ENCODE measurements at places on chromosomes 3 and 15.

- no peak for DNase-seq
These were observed 129.9 kb downstream of the XXYLT1 start for GRCh38 chr3:195140816-195141793.

DNA sequence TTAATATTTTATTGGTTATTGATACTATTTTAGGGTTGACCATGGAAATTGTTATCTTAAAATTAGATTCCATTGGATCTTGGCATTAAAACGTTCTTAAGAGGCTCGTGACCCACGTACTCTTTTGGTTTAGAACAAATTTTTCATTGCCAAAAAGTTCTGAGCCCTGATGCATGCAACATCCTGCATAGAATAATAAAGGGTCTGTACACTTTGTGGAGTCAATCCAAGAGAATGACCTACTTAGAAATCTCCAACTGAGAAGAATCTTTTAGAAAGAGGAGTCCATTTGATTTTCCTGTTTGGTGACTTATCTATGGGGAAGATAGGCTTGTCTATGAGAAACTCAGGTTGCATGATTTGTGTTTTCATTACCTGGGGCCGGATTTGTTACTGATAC is 404.2 kb upstream of the RGMA start:
- DNase-seq: no peak

GRCh38 chr3:5191555-5192304 is 4.2 kb downstream of the EDEM1 start:
- DNase-seq: no peak

- DNase-seq: no peak
These were observed 18.4 kb upstream of the MITF start for GRCh38 chr3:69720824-69721223.

DNA sequence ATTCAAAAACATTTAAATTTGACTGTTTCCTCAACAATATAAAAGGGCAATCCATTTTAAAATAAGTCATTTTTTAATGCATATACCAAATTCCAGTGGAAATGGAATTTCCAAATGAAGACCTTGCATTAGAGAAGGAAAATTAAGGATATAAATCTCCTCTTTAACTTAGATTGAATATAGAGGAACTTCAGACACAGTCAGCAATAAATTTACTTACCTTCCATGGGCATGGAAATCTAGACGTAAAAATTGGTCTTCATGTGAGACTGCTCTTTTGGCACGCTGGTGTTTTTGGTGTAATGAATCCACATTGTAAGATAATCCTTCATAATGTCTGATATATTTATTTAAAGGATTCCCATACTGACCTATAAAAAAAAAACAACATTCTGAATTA is 32.1 kb downstream of the ADAM10 start:
- no peak for DNase-seq

GRCh38 chr15:58852347-58852746 is 81.1 kb downstream of the SLTM start:
- DNase-seq: no peak

DNA sequence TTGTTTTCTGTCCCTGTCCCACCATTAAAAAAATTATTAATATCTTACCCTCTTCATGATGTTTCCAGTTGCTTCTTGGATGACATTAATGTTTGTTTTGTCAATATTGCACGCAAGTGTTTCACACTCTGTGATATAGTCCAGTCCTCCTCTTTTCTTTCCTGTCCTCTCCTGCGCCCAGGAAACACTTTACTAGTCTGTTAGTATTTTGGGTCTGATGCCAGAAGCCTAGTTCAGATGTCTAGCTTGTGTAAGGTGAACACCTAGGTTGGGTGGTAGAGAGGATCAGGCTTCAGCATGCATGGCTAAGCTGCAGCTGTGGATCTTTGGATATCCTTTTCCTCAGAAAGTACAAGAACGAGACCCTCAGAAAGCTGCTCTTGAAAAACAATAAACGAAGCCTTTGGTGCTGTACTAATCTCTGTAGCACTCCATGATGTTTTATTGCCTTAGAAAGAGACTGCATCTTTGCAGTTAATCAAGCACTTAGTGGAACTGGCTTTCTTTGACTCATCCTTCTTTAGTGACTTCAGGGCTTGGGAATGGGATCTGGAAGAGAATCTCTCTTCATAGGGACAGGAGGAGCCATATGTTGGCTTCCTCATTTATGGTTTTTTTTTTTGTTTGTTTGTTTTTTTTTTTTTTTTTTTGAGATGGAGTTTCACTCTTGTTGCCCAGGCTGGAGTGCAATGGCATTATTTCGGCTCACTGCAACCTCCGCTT is 253.4 kb downstream of the LPP start:
- DNase-seq: peak; percentile 45

GRCh38 chr3:14460342-14461005 is 58.1 kb downstream of the SLC6A6 start:
- peak; percentile 91 for DNase-seq

GRCh38 chr3:94360987-94361386 is 298.1 kb downstream of the NSUN3 start:
- DNase-seq: peak; percentile 8

GRCh38 chr3:177598097-177598833 is 401.0 kb upstream of the TBL1XR1 start:
- no peak for DNase-seq

DNA sequence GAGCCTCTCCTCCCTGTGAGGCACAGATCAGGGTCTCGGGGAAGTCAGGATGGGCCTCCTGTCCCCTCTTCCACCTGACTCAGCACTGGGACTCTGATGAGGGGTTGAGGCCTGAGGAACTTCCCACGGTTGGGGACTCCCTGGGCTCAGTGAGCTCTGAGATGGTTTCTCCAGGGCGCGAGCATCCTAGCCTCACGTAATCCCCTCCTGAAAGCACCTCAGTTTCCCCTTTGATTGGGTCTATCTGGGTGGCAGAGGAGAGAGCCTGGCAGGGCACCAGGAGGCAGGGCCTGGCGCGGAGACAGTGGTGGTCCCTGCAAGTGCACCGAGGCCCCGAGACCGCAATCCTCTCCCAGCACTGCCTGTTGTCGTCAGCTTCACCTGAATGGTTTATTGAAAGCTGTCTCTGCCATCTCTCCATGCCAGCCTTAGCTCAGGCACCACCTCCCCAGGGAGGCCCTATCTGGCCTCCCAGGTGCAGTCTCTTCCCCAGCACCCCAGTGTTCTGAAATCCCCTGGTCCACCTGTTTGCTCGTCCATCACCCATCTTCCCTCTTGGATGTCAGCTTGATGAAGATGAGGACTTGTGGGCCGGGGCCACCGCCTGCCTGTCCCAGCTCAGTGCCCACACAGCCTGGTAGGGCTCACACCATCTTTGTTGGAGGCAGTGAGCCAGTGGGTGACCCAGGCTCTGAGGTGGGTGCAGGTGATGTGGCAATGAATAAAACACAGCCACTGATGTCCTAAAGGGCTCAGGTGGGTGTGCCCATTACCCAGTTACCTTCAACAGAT is 52.2 kb upstream of the PCSK6 start:
- no peak for DNase-seq

DNA sequence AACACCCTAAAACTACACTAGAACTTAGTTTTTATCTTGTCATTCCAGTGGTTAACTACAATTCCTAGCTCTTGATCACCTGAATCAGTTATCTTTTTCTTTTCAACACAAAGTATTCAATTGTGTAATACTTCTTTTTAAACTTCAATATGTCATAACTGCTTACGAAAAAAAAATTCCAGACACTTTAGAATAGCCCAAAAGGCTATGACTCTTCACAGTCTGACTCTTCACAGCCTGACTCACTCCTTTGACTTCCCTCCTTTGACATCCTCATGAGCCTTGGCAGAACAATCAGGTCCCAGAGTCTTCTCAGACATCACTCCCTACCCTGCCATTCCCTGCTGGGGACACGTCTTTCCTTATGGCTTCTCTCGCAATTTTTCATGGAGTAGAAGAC is 727.1 kb downstream of the ROBO1 start:
- peak; percentile 22 for DNase-seq

GRCh38 chr3:159128628-159129027 is 326.8 kb downstream of the MFSD1 start:
- peak; percentile 44 for DNase-seq

- no peak for DNase-seq
These were observed 19.4 kb upstream of the NFKBIZ start for GRCh38 chr3:101829874-101830273.

- DNase-seq: no peak
These were observed 23.8 kb upstream of the CORO2B start for GRCh38 chr15:68554721-68555678.

GRCh38 chr3:189820365-189820720 is 189.2 kb downstream of the TP63 start:
- DNase-seq: no peak

GRCh38 chr15:91380114-91380513 is 280.1 kb downstream of the SV2B start:
- no peak for DNase-seq

- no peak for DNase-seq
These were observed 36.3 kb upstream of the PSMD6 start for GRCh38 chr3:64059484-64060175.

DNA sequence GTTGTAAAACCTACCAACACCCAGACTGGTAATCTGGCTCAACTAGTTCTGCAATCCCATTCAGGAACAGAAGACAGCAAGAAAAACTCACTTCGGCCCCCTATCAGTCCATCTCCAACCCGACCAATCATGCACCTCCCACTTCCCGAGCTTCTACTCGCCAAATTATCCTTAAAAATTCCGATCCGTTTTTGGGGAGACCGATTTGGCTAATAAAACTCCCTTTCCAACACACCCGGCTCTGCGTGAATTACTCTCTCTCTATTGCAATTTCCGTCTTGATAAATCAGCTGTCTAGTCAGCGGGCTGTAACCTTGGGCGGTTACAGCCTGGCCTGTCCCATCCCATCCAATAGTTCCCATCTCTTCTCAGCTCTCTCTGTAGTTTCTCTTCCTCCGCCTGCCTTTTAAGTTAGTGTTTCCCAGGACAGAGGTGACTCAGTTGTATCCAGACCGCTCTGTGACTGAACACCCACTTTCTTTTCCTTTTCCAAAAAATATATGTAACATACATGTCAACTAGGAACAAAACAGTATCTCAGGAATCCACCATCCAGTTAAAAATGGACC is 780 bp upstream of the ACAD9 start:
- peak; percentile 78 for DNase-seq

DNA sequence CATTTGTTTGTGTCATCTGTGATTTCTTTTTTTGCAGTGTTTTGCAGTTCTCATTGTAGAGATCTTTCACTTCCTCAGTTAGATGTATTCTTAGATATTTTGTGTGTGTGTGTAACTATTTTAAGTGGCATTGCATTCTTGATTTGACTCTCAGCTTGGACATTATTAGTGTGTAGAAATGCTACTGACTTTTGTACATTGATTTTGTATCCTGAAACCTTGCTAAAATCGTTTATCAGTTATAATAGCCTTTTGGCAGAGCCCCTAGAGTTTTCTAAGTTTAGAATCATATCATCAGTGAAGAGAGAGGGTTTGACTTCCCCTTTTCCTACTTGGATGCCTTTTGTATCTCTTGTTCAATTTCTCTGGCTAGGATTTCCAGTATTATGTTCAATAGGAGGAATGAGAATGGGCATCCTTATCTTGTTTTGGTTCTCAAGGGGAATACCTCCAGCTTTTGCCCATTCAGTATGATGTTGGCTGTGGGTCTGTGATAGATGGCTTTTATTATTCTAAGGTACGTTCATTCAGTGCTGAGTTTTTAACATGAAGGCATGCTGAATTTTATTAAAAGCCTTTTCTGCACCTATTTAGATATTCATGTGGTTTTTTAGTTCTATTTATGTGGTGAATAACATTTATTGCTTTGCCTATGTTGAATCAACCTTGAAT is 211.7 kb downstream of the MBNL1 start:
- no peak for DNase-seq

DNA sequence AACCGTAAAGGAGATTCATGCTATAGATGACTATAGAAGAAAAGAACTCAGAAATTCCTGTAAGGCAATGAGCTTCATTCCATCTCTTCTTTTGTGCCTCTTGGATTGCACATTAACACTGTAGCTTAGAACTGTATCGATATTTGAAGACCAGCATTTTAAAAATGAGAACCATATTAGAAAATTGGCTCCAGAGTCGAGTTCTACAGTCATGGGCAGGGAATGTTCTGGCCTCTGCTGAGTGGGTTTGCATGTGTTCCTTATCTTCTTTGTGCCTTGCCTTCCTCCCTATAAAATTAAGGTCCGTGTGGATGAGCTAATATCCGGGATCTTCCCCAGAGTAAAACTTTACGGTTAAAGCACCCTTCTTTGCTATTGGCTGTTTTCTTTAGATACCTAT is 77.4 kb upstream of the PLCL2 start:
- DNase-seq: no peak

- DNase-seq: no peak
These were observed 371.6 kb upstream of the WNT5A start for GRCh38 chr3:55858727-55859126.

DNA sequence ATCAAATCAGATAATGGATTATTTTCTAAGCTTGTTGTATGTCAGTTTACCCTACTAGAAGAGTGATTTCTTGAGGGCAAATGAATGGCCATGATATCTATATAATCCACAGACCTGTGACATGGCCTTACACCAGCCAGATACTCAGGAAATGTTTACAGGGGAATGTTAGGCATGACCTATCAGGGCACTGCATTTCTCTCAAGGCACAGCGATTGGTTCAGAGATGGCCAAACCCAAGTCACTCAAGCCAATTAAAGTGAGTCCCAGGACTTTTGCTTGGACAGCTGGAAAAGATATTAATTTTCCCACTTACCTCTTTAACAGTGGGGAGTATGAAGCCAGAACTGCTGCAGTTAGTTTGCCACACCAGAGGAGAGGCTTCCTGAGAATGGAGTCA is 28.7 kb upstream of the GATA2 start:
- no peak for DNase-seq

DNA sequence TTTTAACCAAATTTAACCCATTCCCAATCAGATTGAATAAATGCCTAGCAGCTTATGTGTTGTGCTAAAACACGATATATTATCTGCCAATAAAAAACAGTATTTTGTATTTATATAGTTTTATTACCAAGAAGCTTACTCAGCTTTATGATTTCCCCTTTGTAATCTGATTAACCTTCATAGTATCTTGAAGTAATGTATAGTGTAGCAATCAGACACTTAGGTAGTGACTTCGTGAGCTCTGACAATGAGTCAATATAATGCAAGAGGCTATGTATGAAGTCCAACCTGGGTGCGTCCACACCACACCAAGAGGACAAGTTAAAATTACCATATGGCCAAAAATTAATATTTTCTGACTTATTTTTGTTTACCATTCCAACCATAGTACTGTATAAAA is 2.1 kb upstream of the CNBP start:
- no peak for DNase-seq

DNA sequence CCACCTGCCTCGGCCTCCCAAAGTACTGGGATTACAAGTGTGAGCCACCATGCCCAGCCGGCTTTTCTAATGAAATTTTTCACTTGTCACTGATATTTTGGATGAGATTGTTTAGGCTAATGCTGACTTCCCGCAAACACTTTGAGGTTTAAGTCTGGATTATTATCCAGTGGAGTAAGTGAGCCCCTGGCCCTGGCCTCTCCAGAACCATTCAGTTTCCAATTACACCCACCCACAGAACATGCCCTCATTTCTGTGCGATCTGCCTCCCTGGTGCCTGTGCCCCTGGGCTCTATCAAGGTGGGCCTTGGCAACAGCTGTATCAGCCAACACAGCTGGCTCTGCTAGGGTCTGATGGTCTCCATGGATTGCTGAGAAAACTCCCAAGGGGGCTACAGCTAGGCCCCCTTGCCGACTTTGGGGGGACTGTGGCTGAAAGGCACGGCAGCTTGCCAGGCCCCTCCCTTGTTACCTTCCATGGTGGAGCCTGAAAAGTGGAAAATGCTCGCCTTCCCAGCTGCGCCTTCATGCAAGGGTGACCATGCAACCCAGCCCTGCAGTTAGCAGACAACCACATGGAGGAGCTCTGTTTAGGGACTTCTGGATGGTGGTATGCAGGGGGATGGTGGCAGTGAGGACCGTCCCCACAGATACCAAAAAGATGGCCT is 288.9 kb downstream of the FAM43A start:
- DNase-seq: no peak

GRCh38 chr3:187629711-187630110 is 40.5 kb downstream of the SST start:
- DNase-seq: no peak

Data from kidney tubule cell (primary cell).